Mesenteric fat pad (tissue), 1 donor: ENCODE measurements at places on chromosomes 3 and 15. TPM values are rescaled to one million over a fixed set of nuclear protein-coding genes. Genes with fewer than 3 reads are reported as not detected.

GRM7 gene
- total RNA-seq: 0.16 TPM

ATP13A5 gene
- not detected for total RNA-seq

DNA sequence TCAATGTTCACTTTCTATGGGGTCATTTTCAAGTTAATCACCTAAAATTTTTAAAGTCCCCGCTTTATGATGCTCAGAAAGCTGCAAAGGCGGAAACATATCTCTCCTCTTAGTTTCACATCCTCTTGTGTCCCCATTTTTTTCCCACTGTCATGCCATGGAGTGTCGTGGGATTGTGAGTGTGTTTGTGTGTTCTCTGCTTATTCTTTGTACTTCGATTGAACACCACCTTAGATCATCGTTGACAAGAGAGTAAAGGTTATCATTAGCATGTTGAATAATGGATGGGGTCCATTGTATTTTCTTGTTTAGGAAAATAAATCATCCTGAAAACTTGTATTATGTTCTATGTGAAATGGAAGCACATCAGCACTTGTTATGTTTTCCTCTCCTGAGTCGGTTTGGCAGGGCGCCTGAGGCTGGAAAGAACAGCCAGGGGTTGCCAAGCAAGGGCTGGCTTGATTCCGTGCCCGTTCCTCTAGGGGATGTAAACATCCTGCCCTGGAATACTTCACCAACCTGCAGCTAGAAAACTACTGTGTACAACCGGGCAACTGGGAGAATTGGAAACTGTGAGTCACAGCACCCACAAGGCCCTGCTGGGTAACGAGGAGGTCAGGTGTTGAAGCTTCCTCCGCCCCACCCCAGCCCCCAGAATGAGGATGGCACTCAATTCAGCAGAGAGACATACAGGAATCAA lies 67.2 kb downstream of the EIF4E3 start:
- no peak for DNase-seq

- DNase-seq: no peak
These were observed 61.5 kb downstream of the PRICKLE2 start for GRCh38 chr3:64163755-64164148.
